H9 (cell line): ENCODE measurements at places on chromosomes 16 and 17.

DNA sequence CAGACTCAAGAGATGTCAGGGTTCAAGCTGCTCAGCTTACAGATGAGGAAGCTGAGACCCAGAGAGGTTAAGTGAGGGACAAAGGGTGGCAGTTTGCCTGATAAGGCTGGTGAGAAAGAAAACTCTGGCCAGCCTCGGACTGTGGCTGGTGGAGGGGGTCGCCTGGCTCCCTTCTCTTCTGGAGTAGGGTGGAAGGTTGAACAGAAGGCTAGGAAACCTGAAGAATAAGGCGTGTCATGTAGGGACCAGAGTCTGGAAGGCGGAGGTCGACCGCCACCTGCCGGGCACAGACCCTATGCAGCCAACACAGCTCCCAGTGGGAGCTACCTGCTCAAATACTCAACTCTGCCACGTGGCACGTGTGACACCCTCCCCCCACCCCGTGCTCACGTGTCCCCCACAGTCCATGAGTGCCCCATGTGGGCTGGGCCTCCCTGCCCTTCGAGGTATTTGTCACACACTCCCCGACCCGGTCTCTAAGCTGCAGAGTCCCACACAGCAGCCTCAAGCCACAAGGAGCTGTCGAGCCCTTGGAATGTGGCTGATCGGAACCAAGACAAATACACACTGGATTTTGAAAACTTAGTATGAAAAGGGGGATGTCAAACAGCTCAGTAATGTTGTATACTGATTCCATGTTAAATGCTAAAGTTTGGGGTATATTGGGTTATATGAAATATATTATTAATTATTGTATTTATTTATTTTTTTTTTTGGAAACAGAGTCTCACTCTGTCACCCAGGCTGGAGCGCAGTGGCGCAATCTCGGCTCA is 11.8 kb downstream of the HID1 start:
- peak; percentile 93 for DNase-seq

DNA sequence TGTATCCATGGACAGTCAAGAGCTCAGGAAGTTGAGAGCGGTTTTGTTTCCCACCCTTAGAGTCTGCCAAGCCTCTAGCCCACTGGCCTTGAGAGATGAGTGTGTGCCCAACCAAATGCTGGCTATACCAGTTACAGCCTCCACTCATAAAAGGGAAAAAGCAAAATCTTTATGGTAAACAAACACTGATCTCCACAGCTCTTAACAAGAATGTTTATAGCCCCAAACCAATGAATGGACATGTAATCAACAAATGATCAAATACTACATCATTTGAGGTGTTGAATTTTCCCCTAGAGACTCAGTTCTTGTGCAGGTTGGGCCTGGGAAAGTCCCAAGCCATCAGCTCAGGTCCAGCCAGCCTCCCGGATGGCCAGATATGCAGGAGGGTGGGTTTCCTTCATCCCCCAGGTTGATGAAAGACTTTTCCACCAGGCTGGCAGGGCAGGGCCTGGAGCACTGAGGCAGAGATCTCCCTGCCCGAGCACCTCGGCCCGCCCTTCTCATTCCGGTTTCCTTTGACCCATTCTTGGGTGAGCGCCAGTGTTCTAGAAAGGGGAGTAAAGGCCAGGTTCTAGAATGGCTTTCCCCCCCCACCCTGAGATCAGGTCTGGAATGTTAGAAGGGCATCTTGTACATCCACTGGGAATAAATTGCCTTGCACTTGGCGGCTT is 3.9 kb upstream of the EFTUD2 start:
- DNase-seq = no peak

DNA sequence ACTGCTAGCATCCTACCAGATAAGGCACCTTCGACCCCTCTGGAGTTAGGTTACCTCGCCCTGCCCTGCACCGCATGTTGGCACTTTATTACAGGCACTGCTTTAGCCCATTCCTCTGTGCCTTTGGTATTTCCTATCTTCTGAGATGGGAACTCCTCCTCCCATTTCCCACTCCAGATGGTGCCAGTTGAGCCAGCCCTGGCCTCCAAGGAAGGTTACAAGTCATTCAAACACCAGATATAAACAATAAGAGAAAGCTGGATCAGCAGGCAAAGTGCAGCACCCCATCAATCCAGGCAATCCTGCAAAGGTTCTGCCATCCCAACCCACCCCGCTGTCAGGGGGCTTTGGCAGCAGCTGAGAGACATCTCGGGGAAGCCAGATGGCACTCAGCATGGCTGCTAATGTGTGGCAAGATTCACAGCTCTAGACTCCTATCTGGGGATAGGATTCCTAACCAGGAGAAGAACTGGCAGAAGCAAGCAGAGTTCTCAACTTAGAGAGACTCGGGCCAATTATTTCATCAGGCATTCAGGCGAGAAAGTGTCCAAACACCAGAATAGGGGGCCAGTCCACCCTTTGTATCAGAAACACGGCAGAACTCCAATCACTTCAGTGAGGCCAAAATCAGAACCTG is 113.0 kb downstream of the COPRS start:
- no peak for DNase-seq

- no peak for DNase-seq
Observed at GRCh38 chr17:6574687-6575595, 18.6 kb upstream of the PITPNM3 start.

DNA sequence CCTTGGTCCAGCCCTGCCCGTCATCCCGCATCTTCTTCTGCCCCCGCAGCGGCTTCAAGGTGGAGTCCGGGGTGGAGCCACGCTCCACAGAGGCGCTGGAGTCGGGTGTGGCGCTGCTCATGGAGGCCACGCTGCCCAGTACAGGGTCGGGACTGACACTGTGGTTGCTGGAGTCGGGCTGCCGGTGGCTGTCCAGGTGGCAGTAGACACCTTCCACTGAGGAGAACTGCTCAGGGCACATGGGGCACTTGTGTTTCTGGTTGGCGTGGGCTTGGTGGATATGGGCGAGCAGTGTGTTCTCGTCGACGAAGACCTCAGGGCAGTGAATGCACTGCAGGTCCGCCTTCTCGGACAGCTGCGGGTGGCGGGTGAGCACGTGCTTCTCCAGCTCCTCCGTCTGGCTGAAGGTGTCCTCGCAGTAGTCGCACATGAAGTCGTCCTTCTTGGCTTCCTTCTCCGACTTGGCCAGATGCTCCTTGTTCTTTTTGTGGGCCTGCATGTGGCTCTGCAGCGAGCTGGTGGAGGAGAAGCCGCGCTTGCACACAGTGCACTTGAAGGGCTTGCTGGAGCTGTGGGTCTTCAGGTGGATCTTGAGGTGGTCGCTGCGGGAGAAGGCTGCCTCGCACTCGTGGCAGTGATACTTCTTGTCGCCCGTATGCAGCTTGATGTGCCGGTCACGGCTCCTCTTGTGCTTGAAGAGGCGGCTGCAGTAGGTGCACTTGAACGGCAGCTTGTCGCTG is 217.8 kb downstream of the ZNF423 start:
- DNase-seq = no peak

GRCh38 chr17:16353317-16354174 is at the start of gene CENPV:
Gene CENPV, minus strand, starts transcription at chr17:16353469. Its CDS starts 33 bp downstream, at chr17:16353436.
- peak; percentile 96 for DNase-seq

GRCh38 chr16:63943566-63943965 is 1178.3 kb downstream of the CDH11 start:
- DNase-seq = no peak

DNA sequence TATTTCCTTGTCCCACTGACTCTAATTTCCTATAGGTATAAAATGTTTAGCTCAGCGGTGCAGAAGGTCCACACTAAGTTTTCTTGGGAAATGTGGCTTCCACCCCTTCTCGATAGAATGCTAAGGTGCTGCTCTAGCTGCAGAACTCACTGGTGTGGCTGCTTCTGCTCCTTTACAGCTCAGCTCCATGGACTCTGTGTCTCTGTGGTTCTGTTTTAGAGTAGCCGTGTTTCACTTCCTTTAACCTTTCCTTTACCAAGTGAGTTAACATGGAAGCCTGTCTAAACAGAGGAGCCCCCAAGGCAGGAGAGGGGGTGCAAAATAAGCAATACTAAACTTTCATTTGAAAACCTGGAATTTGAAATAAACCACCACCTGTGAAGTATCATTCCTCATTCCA is 65.3 kb downstream of the SPECC1 start:
- no peak for DNase-seq

DNA sequence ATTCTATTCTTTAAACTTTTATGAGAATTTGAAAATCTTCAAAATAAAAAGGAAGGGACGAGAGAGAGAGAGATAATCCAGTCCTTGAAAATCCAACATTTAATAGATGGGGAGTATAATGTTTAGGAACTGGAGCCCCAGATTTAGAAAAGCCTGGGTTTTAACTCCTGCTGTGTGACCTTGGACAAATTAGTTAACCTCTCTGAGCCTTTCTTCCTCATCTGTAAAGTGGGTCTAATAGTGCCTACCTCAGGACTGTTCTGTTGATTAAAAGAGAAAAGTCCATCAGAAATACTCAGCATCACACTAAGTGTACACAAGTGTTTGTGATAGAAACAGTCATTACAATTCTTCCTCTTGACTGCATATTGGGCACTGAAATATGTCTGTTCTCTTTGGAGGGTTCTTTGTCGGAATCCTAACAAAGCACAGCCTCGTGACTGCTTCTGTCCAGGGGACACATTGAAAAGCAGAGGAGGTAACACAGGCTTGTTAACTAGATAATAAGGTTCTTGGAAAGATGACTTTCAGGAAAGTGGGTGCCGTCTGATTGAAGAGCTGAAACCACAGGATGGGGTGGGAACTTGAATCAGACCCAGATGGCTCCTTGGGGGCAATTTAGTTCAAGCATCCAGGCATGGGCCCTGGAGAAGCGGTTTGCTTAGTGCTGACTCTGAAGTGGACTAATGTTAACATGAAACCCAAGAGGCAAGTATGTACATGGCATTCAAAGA is 128.2 kb downstream of the CLEC16A start:
- no peak for DNase-seq

DNA sequence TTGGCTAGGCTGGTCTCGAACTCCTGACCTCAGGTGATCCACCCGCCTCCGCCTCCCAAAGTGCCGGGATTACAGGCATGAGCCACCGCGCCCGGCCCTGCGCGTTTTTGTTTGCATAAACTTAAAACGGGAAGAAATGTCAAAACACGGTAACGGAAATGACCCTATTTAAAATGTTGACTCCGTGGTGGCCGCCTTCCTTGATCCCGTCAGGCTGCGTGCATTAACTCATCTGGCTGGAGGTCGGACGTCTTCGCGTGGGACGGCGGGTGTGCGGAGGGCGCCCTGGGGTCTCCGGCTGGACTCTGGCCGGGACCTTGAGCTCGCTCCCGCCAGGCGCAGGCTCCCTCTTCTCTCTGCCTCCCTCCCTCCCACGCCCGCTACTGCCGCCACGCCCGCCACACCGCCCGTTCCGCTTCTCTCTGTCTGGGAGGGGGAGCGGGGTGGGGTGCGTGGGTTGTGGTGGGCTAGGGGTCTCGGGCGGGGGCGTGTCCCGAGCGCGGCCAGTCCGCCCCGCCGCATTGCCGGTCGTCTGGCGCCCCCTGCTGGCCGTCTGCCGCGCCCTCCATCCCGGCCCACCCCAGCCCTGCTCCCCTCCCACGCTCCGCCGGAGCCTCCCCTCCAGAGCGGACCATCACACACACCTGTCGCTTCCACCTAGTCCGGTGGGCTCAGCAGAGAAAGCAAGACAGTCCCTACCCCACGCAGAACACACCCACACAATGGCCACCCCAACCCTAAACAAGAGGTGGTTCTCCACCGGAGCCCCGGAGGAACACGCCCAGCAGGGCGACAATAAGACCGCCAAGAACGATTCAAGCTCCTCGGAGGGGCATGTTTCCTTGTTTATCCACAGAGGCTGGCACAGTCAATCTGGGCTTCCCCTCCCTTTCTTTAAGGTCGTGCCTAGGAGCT is 1.2 kb upstream of the CCDC42 start:
- DNase-seq = peak; percentile 82

DNA sequence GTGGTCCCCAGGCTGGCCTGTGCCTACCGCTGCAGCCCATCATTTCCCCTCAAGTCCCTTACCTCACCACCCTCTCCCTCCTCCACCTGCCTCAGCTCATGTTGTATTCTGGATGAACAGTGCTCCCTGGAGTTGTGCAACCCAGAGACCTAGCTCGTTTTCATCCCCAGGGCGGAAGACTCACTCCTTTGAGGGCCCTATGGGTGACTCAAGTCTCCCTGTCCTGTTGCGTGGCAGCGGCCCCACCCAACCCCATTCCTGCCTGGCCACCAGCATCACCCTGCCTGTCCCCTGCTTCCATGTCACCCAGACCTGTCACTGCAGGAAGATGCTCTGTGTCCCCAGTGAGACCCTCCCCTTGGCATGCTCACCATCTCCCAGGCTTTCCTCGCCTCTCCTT is 3.3 kb downstream of the ALOX12B start:
- DNase-seq = no peak

GRCh38 chr17:61496957-61497653 is 44.9 kb downstream of the TBX4 start:
- no peak for DNase-seq

- no peak for DNase-seq
Observed at GRCh38 chr16:89064606-89065457, 28.8 kb upstream of the ACSF3 start.

GRCh38 chr16:13911871-13912270 is 8.1 kb upstream of the ERCC4 start:
- DNase-seq = no peak

DNA sequence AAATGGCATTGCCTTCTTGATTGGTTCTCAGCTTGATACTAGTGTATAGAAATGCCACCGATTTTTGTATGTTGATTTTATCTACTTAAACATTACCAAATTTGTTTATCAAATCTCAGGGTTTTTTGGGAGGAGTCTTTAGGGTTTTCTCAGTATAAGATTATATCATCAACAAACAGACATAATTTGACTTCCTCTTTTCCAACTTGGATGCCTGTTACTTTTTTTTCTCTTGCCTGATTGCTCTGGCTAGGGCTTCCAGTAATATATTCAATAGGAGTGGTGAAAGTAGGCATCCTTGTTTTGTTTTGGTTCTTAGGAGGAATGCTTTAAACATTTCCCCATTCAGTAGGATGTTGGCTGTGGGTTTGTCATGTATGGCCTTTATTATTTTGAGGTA is 29.1 kb downstream of the EFCAB13 start:
- no peak for DNase-seq

GRCh38 chr16:86127366-86127765 is 228.4 kb downstream of the IRF8 start:
- no peak for DNase-seq

GRCh38 chr17:57033296-57033695 is 51.8 kb upstream of the AKAP1 start:
- DNase-seq = no peak

DNA sequence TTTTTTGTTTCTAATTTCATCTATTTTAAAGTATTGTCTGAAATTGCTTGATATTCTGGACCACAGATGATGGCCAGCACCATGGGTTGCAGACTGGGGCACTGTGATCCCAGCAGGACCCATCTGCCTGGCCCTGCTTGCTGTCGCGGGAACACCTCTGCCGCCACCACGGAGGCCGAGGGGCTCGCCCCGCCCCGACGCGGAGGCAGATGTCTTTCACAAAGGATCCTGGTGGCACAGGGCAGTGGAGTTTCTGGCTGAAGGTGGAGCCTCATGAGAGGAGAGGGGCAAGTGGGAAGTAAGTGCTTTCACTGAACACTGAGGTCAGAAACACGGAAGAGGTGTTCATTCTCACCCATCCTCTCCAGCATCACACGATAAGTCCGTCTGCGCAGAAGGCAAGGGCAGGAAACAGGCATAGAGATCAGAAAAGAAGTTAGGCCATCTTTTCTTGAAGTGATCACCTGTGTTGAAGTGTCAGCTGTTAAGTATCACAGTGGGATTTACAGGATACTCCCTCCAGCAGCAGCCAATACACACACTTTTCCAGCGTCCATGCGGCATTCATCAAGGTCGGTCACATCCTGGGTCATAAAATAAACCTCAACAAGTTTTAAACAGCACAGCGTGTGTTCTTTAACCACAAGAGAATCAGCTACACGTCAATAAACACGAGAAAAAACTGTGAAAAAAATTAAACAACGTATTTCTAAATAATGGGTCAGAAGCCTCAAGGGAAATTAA is 194.5 kb downstream of the RPTOR start:
- no peak for DNase-seq

- DNase-seq = no peak
Observed at GRCh38 chr17:82985428-82985805, 94.0 kb upstream of the METRNL start.
